ENCODE measurements at places on chromosomes 5 and 9.

- no peak for DNase-seq
Observed at GRCh38 chr9:79632705-79633104, 60.9 kb downstream of the TLE4 start.

DNA sequence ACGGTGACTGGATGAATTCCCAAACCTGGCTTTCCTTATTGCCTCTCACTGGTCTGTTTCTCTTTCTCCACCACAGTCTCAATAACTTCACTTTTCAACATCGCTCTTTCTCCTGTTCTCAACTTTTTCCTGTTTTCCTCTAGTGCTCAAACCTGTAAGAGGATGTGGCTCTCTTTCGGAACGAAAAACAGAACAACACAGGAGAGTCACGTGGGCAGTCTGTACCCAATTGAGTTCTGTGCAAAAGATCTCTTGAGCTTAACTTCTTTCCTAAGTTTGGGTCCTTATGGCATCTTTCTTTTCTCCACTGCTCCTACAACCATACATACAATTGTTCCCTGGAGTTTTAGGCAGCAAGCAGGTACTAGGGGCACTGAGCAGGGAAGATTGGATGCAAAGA is 8.9 kb downstream of the HAVCR1 start:
- DNase-seq = peak; percentile 7

DNA sequence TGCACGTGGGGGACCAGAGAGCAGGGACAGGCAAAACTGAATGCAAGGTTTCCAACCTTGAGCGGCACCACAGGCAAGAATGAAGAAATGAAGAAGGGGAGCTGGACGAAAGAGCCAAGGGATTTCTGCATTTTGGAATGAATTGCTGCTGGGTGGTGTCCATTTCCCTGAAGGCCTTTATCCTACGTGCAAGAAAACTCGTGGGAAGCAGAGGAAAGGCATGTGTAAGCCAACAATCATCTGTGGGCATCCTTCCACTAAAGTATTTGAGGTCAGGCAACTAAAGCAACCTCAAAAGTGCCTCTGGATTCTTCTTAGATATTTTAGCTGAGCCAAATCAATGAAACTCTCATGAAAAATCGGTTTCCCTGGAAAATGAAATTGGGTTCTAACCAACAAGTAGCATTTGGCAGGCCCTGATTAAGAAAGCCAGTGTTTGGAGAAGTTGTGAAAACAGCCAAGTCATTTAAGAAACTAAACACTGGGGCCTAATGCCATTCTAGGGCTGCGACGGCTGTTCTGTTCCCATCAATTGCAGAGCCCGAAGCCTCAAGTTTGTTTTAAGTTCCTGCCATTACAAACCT is 4.7 kb upstream of the TGFBI start:
- DNase-seq = peak; percentile 76

DNA sequence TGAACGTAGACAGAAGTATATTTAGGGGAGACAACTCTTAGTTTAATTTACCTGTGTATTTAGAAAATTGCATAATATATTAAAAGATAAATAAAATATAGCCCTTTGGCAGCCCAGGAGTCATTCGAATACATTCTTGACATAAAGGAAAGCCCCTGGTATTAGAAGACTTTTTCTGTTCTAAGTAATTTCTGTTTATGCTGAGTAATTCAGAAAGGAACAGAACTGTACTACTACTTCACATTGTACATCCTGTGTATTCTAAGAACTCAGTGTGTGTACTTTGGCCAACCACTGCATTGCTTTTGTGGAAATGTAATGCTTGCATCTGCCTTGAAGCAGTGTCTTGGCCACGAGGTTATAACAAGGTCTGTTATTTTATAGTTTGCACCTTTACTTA is 136.4 kb downstream of the KDM4C start:
- no peak for DNase-seq

DNA sequence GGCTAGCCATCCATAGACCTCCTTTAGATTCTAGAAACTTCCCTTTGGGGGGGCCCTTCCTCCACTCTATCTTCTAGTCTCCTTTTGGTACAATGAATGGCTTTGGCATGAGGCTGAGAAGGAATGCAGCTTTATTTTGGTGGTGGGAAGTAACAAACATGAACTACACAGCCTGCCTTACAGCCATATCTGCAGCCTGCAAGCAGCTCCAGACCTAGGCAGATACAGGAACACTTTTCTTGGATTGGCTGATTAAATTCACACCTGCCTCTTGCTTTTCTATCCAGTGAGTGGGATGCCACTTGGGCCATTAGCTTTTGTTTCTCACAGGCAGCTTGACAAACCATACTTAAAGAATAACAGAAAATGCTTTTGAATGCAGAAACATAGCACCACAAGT is 28.2 kb downstream of the NR6A1 start:
- DNase-seq = no peak

DNA sequence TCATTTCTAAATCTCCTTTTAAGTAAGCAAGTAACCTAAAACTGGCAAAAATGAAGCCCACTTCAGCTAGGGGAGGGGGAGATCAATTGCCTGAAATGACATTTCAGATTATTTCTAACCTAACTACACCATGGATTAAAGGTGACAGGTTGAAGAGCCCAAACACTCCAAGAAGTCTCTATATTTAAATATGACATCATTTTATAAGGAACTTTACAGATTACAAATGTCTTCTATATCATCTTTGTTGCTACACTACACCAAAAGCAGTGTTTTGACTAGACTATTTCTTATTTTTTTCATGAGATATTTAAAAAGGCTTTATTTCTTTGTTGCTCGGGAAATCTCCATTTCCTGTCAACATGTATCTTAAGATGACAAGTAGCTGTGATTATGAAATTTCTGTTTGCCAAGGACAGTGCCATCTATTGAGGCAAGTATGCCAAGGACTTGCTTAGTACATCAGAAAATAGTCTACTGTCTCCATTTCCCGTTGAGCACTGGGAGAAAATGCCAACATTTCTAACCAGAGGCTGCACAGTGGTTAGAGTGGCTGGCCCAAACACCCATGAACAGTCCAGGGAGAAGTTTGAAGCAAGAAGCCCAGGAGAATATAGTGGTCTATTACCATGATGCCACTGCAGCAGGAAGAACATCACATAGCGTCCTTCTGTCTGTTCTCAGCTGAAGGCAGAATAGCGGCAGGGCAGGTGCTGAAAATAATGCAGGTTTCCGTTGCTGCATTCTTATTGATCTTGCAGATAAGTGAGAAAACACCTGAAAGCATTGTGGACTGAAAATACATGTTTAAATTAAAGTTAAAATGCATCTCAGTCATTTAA is 93.4 kb upstream of the ITGA2 start:
- peak; percentile 48 for DNase-seq

- peak; percentile 81 for DNase-seq
Observed at GRCh38 chr5:56314529-56314928, 81.4 kb upstream of the ANKRD55 start.

- DNase-seq = no peak
Observed at GRCh38 chr5:17373406-17373805, 124.6 kb upstream of the TAF11L2 start.

DNA sequence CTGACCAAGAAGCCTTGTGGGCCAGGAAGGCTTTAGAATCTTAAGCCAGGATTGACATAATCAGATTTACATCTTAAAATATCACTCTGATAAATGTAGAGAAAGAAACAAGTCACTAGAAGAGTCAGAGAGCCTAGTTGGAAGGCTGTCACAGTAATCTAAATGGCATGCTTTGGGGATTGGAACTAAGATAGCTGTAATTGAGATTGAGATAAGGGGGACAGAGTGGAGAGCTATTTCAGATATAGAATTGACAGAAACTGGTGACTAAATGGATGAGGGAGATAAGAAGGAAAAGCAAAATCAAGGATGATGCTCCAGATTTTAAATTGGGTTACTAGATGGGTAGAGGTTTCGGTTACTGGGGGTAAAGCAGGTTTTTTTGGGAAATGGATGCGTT is 100.5 kb downstream of the XRCC4 start:
- DNase-seq = no peak

DNA sequence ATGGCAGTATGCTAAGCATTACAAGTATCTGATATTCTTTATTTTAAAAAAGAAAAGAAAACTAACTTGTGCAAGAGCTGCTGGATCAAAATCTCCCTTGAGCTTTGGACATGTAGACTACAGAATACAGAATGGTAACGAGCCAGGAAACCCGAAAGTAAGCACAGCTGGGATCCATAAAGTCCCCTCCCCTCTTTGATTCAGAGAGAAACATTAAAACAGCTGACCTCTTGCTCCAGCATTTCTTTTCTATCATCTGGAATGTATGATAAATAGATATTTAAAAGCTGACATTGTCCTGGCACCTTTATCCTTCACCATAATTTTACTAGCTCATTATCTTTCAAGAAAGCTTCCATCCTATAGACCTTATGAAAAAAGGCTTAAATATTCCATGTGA is 28.2 kb upstream of the LPAR1 start:
- no peak for DNase-seq

DNA sequence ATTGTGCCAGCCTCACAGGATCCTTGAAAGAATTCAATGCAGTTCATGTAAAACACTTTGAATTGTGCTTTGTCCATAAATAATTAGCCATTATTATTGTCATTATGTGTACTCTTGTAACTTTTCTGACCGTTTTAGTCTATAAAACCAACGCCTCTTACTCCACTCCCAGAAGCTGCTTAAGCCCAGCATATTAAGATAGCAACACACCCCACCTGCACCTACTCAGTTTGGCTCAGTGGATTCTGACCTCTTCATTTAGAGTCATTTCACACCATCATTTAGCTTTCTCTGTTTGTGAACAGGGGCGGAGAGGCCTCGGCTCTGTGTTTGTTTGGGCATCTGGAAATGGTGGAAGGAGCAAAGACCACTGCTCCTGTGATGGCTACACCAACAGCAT is 205.1 kb downstream of the PCSK5 start:
- no peak for DNase-seq

DNA sequence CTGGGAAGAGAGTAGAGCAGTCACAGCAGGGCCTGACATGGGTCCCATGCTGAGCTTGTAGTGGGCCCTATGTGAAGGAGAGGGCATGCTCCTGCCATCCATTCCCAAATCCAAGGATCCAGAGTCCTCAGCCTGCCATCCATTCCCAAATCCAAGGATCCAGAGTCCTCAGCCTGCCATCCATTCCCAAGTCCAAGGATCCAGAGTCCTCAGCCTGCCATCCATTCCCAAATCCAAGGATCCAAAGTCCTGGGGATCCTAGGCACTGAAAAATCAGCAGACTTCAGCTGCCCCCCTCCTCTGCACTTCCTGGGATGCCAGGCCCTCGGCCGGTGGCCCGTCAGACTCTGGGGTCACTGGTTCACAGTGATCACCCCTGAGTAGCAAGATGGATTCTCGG is 33.6 kb downstream of the THBS4 start:
- DNase-seq = no peak

DNA sequence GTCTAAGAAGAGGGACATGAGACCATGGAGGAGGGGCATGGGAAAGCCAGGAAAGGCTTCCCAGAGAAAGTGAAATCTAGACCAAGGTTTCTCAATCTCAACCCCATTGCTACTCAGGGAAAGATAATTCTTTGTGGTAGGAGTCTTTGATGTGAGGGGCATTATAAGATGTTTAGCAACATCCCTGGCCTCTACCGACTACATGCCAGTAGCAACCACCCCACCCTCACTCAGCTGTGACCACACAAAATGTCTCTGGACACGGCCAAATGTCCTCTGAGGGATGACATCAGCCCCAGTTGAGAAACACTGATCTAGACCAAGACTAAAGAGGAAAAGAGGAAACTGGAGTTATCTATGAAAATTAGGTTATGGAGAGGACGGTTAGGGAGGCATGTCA is 298.5 kb upstream of the KIF2A start:
- DNase-seq = no peak

- no peak for DNase-seq
Observed at GRCh38 chr9:37682951-37683350, 32.2 kb downstream of the FRMPD1 start.

GRCh38 chr9:122420315-122420714 is 49.5 kb downstream of the PTGS1 start:
- DNase-seq = no peak

- DNase-seq = no peak
Observed at GRCh38 chr9:94875300-94876020, 149.0 kb downstream of the AOPEP start.

DNA sequence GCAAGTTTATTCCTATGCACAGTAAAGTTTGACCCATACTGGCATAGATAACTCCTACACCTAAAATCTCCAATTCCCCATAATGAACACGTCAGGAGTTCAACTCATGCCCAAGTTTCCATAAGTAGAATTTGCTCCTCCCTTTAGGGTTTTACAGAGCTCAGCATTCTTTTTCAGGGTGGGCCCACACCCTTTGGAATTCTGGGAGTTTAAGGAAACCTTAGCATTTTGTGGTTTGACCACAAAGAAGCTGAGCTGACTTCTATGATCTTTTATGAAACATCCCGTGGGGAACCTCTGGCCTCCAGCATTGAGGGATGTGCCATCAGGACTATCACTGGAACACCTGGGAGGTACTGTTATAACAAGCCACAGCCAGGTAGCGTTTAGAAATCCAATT is 220.6 kb upstream of the MAP3K1 start:
- peak; percentile 59 for DNase-seq

- no peak for DNase-seq
Observed at GRCh38 chr5:60699288-60699608, 718 bp downstream of the DEPDC1B start.

- DNase-seq = no peak
Observed at GRCh38 chr9:127222388-127223095, 42.0 kb upstream of the GARNL3 start.

DNA sequence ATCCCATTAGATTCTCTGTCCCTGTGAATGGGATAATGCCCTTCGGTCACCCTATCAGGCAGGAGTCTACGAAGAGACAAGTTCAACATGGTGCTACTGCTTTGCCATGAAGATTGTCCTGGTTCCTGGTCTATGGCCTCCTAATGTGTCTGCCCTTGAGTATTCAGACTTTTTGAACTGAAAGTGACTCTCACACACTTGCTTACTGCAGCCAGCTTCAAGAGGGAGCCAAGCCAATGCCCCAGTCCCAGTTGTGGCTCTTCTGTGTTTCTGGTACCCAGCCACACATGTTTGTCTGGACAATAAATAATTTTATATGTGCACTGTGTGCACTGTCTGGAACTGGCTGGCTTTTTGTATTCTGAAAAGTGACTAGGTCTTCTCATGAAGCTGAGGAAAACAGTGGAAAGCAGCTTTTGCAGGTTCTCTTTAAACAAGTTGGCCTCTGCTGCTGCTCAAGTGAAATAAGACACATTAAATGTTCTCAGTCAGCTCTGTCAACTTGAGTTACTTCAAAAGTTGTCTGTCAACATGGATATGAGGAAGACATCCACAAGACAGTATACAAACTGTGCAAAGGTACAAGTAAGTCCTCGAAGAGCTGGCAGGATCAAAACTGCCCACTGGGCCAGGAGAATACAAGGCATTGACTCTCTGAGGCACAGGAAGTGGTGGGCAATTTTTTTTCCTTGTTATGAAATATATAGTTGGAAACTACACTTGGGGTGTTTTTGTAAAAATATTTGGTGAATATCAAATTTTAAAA is 60.0 kb downstream of the ZNF608 start:
- no peak for DNase-seq

DNA sequence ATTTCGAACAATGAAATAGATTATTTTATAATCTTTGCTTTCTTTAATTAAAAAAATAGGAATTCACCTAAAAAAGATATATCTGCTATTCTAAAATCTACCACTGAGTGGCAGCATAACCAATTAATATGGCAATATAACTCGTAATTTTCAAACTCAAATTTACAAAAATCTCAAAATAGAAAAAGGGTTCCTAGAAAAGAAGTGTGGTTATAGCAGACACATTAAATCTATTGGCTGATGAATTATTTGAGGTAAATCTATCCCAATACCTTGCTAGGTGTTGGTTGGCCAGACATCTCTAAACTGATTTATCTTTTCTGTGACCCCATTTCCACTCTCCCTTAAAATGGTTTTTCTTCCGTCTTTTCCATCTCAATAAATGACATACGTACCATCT is 30.2 kb upstream of the NRG2 start:
- DNase-seq = peak; percentile 3

GRCh38 chr9:2675834-2676233 is 41.5 kb upstream of the KCNV2 start:
- no peak for DNase-seq

Measured in amniotic epithelial cell (primary cell).